ENCODE measurements at places on chromosomes 2 and 18.
A peak's percentile ranks its signal among the peaks of the same experiment; 100 is the strongest.

GRCh38 chr18:4854671-4855070, 342.4 kb downstream of the AKAIN1 start:
- no peak for DNase-seq

DNA sequence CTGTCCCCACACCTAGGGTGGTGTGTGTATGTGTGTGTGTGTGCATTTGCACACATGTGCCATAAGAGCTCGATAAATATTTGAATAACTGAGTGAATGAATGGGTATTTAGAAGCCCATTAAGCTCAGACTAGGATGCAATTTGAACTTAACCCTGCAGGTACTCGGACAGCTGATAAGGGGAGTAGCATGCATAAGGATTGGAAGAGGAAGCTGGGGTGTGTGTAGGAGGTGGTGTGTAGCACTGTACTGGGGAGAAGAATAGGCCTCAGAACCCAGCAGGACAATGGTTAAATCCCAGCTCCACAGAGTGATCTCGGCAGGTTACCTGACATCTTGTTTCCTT, 1.8 kb upstream of the KCNF1 start:
- DNase-seq, result no peak

DNA sequence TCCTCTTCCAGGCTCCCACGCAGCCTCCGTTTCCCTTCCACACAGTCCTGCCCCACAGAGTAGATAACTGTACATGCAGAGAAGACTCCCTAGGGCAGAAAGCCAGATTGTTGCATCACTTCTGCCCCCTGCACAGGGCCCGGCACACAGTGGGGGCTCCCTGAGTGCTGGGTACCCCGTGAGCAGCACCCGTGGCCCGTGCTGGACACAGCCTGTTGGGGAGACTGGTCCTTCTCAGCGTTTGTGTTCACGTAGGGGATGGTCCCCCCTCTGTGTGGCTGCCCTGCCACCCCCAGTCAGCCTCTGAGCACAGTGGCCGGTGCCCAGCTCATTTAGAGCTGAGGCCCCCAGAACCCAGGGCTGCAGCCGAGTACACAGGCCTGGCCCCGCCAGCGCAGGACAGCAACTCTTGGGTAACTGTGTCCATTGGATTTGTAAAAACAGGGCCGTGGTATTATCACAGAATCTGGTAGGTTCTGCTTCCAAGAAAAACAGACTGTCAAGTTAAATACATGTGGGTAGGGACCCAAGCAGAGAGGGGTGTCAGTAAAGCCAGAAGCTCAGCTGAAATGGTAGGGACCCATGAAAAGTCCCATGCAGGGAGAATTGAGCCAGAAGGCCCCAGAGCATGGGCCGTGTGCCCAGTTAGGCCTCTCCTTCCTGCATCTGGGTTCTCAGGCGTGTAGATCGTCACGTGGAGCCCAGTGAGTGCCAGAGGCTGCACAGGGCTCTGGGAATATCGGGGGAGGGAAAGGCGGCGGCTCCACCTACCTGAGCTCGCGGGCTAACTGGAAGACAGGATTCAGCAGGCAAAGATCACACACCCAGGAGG, 257.3 kb downstream of the ATAD2B start:
- DNase-seq, result peak; percentile 80

DNA sequence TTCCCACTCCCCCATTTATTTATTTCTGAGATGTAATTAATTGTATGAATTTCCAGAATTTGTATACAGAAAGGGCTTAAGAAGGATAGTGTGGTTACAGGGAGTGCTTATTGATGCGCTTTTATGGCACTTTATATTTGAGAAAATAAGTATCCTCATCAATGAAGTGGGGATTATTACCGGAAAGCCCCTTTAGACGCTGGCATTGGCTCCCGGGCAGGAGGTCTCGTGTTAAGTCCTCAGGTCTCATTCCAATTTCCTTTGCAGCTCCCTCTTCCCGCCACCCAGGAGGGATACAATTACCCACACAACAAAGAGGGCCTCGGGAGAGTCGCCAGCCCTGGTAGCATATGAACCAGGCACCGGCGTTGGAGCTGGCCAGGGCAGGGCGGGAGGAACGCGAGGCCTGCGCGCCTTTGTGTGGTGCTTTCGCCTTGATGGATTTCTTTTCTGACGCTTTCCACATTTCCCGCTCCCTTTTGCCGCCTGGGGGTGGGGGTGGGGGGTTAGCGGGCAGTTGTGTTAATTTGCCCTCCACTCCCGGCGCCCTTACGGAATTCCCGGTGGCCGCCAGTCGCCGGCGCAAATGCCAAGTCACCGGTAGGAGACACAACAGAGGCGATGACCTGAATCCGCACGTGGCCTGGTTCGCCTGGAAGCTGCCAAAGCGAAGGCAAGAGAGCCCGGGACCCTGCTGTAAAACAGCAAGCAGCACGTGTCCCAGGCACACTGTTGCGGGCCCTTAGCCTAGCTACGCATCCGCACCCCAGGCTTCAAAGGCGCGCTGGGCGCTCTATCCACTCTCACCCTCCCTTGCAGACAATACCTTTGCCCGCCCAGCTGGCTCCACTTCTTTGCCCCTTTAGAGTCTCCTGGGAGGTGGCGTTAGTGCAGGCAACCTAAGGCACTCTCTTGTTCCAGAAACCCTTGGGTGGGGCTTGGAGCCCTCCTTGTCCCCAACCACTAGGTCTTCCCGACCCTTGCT, 3.3 kb downstream of the GAD1 start:
- no peak for DNase-seq

GRCh38 chr18:50287028-50287440, 458 bp downstream of the CXXC1 start:
- DNase-seq, result no peak

DNA sequence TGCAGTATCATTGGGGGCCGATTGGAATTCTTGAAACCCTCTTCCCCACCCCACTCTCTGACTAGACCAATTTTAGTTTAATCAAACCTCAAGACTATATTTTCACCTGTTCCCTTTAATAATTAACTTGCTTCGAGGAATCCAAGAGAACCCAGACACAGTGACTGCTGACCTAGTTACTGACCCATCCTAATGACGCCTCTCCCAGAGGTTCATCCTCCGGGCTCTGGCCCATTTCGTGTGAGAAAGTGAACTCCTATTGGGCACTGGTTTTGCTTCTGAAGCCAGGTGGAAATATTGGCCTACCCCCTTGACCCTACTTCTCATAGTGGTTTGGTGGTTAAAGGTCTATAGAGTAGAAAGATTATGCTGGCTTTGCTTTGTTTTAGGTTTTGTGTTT, 39.9 kb downstream of the RPL37A start:
- DNase-seq, result no peak

GRCh38 chr18:68623342-68623741, 91.6 kb downstream of the TMX3 start:
- DNase-seq, result peak; percentile 84

All from fibroblast of mammary gland (primary cell).